ENCODE measurements at places on chromosomes 4 and X.

GRCh38 chrX:13419918-13420317 lies 100.1 kb upstream of the ATXN3L start:
- DNase-seq, result no peak

DNA sequence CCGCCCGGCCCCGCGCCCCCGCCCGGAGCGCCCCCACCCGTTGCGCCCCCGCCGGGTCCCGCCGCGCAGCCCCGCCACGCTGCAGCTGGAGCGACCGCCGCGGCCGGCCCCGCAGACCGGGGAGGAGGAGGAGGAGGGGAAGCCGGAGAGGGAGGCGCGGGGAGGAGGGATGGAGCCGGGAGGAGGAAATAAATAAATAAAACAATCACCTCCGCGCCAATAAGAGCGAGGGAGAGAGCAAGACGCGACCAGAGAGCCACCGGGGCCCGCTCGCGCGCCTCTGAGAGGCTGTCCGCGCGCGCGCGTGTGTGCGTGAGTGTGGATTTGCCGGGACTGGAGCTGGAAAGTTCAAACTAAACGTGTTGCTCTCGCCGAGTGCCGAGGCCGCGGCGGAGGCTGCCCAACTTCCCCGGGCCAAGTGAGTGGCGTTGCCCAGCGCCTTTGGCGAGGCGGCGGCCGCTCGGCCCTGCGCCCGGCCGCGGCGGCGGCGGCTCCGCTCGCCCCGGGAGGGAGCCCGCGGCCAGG lies 2184.4 kb upstream of the TENM3 start:
- no peak for DNase-seq

GRCh38 chrX:130885996-130886395 lies 17.0 kb downstream of the ENOX2 start:
- DNase-seq, result no peak

- DNase-seq, result no peak
Observed at GRCh38 chr4:70984106-70984505, 9.3 kb upstream of the DCK start.

- DNase-seq, result no peak
Observed at GRCh38 chrX:103845165-103845653, 13.2 kb upstream of the RAB9B start.

DNA sequence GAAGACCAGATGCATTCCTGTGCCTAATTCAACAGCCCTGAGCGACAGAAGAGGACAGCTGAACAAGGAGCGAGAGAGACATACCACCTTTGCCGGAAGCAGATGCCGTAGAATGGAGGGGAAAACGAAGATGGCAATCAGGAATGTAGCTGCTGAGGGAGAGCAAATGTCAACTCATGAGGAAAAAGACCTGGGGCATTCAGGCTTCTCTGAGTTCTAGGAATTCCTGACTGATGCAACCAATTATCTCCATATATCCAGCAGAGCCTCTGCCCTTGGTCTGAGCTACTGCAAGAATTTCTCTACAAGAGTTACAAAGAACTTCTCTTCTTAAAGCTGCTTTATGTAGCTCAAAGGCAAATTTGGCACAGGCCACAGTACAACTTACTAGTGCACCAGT lies 40.5 kb upstream of the INPP4B start:
- no peak for DNase-seq

DNA sequence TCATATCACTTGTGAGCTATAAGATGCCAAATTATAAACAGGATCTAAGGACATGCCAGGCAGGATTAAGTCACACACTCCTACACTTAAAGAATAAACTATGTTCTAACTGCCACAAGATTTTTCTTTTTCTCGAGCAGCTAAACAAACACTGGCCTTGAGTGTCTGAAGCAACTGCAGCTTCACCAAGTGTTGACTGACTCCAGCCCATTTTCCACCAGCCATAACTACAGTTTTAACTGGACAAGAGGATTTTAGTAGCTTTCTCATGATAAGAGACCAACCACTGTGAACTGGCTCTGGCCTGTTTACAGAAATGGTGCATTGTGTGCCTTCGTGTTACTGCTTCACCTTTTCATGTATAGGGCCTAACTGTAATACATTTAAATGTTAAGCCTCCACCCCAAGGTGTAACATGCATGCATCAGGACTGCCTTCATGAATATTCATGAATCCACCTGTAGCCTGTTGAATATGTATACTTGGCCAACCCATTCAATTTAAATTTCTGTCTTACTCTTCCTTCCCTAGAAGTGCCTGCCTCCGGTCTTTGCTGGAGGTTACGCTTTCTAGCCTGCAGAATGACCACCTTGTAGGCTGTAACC lies 10.8 kb downstream of the UCP1 start:
- DNase-seq, result no peak
